Stimulated activated CD4-positive, alpha-beta T cell treated with anti-CD3 and anti-CD28 coated beads, Interleukin-1b, Interleukin-23, amount 100 ng/mL, for 1 hour (primary cell): ENCODE measurements at places on chromosomes 4 and X.

DNA sequence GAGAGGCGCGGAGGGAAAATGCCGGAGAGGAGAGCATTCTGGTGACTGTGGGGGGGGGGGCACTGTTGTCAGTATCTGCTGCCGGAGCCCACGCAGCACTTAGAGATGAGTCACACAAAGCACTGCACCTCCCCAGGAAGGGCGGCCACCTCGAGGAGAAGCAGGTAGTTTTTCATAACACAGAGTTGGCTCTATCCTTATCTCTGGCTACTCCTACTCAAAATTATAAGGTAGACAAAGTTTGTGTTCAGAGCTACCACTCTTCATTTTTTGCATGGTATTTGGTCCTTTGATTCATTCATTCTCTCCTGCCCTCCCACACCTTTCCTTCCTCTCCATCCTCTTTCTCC is 76.2 kb upstream of the SCOC start:
- no peak for DNase-seq

DNA sequence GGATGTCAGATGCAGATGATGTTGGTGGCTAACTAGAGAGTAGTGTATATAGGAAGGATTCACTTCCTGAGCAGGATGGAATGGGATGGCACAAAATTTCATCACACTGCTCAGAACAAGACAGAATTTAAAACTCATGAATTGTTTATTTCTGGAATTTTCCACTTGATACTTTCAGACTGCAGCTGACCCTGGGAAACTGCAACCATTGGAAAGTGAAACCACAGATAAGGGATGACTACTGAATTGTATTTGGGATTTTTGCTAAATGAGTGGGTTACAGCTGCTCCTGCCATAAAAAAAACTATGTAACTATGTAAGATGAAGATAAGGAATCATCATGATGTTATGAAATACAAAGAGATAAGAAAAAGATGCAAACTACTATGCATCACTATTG is 51.4 kb downstream of the NPY5R start:
- no peak for DNase-seq

DNA sequence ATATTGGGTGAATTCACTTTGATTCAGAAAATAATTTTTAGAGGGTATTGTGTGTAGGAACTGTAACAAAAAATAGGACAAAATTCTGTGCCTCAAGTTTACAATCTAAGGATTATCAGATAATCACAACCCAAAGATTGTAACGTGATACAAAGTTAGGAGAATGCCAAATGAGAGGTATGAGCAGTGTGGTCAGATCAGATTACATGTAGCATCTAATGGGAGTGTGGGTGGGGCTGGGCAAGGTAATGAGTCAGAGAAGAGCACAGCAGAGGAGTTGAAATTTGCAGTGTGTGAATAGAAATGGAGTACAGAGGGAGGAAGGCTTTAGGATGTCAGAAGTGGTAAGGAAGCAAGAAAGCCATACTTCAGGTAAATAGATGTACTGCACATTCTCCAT is 103.4 kb upstream of the TEX13A start:
- DNase-seq: no peak

- DNase-seq: no peak
Measured at GRCh38 chr4:81504112-81505003, 32.7 kb upstream of the RASGEF1B start.

- DNase-seq: no peak
Measured at GRCh38 chr4:121789960-121790829, 10.9 kb upstream of the EXOSC9 start.

- DNase-seq: no peak
Measured at GRCh38 chr4:499567-499966, 557 bp downstream of the PIGG start.
